ENCODE measurements at places on chromosomes 16 and 17.
A peak's percentile ranks its signal among the peaks of the same experiment; 100 is the strongest.

GRCh38 chr17:72115781-72116525 lies 4.9 kb upstream of the SOX9 start:
- DNase-seq, result no peak

GRCh38 chr17:77729587-77729986 lies 228.9 kb upstream of the TNRC6C start:
- DNase-seq, result no peak

- no peak for DNase-seq
Observed at GRCh38 chr16:3189869-3190268, 1.9 kb downstream of the OR1F1 start.

- DNase-seq, result peak; percentile 99
Observed at GRCh38 chr16:67892899-67893742, at the start of gene PSKH1. Gene PSKH1 (plus strand): TSS chr16:67893254. CDS start chr16:67908750, 15,496 bp downstream.

DNA sequence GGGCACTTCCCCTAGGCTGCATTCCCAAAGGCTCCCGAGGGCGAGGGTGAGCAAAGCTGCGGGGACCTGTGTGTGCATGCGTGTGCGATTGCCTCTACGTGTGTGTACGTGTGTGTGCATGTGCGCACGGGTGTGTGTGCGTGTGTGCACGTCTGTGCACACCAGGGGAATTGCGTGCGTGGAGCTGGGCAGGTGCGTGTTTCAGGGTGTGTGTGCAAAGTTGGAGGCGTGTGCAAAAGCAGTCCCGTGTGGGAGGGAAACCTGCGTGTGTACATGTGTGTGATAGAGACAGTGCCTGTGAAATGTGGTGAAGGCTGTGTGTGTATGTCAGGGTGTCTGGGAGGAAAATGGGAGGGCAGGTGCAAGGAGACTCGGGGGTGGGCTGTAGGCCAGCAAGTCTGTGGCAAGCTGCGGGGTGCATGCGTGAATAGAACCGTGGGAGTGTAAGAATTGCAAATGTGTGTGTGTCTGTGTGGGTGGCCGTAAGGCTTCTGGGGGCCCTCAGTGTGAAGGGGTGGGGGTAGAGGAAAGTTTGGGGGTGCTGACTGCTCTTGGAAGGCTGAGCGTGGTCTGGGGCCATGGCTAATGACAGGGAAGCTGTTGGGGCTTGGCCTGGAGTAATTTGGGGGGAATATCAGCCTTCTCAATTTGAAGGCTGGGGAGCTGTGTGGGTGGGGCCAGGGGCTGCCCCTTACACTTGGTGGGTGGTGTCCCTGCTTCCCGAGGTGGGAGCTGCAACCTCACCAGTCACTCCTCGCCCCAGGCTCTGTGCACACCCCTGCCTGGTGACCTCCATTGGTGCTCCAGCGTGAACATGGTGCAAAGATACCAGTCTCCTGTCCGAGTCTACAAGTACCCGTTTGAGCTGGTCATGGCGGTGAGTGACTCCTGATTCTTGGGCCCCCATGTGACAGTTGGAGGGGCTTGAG lies 644 bp downstream of the SEC14L5 start:
- no peak for DNase-seq

Measured in AG20443 (cell line).